ENCODE measurements at places on chromosomes 4 and X. TPM values are rescaled to one million over a fixed set of nuclear protein-coding genes. Genes with fewer than 3 reads are reported as not detected.
A peak's percentile ranks its signal among the peaks of the same experiment; 100 is the strongest.

GRCh38 chr4:22014222-22014741 lies 65.7 kb upstream of the KCNIP4 start:
- no peaks in the 10 kb centered on the region for H3K27me3 ChIP-seq
- no peak overlapping the region for H3K27ac ChIP-seq
- no peak overlapping the region for H3K4me3 ChIP-seq
- no peaks in the 10 kb centered on the region for H3K4me1 ChIP-seq
- no peaks in the 10 kb centered on the region for H3K36me3 ChIP-seq

DNA sequence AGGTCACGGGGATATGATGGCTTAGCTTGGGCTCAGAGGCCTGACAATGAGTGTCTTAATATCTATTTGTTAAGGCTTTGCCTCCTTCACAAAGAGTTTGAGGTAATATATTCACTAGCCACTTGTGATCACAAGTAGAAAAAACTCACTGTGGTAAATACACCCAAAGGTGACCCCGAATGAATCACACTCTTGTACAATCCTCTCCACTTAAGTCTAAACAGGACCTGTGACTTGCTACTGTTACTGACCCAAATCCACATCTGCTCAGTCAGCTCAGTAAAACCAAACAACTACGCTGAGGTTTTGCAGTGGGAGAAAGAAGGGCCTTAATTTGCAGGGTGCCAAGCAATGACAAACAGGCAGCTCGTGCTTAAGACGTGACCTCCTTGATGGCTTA lies 223.8 kb upstream of the MAGEC2 start:
- H3K27me3 ChIP-seq = no peaks in the 10 kb centered on the region
- no peak overlapping the region for H3K4me3 ChIP-seq
- H3K36me3 ChIP-seq = no peaks in the 10 kb centered on the region
- DNase-seq = no peak
- no peak overlapping the region for H3K27ac ChIP-seq
- H3K4me1 ChIP-seq = no peaks in the 10 kb centered on the region

DNA sequence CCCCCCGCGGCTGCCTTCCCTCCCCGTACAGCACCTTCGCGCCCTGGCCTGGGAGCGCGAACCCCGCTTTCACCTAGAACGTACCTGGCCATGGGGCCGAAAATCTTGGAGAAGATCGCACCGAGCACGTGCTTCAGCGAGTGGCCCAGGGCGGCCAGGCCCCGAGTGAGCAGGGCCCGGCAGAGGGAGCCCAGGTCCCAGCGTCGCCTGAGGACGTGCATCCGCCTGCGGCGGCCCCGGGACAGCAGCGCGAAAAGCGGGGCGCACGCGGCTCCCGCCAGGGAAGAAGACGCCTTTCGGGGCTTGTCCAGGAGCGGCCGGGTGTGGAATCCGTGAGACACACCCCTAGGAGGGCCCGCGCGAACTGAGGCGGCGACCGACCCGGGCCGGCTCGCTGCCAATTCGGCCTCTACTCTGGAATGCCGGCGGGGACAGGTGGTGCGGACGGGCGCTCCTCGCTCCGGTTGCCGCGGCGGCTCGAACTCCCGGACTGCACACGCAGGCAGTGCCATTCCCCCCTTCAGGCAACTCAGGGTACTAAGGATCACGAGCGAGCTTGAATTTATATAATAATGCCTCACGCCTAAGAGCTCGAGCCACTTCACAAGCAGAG lies at the start of gene HS6ST2:
TSS of gene HS6ST2 (minus strand) at position 539 of the 613 bp plus-strand sequence.
- peaks cover 9% of the 10 kb centered on the region for H3K4me1 ChIP-seq
- peaks cover 39% of the 10 kb centered on the region for H3K27me3 ChIP-seq
- H3K4me3 ChIP-seq = peak within 1 kb of the TSS; percentile 59
- DNase-seq = peak; percentile 12

DNA sequence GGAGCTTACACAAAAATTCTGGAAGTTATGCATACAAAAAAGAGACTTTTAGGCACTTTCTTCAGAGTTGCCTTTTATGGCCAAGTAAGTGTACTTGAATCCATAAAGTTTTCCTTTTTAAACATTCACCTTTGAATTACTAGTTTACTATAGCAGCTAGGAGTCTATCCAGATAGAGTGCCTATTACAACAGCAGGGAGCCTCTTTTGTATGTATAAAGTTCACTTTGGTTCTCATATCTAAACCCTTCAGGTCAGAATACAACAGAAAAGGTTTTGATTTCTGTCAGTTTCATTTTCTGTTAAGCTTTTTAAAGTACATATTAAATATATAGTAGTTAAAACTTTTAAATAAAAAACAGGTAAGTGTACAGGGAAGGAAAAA lies 51.4 kb upstream of the IL13RA1 start:
- no peak overlapping the region for H3K27ac ChIP-seq
- H3K4me1 ChIP-seq = peaks cover 2% of the 10 kb centered on the region
- H3K36me3 ChIP-seq = peaks cover 3% of the 10 kb centered on the region

DNA sequence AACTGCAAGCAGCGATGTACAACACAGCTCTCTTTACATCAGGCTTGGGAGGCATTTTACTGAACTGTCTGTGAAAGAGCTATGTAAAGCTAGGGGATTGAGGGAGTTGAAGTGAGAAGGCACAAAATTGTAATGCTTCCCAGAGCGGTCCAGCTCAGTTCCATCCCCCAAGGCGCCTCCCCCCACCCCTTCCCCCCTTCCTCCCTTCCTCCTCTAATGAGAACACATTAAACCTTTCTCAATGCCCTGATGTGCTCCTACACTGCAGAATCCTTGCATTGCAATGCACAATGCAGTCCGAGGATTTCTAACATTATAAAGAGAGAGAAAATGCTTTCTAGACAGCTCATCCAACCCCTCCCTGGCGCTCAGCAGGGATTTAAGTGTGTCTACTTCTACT lies 73.9 kb downstream of the CXXC4 start:
- H3K27ac ChIP-seq = no peak overlapping the region
- H3K4me3 ChIP-seq = no peak overlapping the region
- H3K27me3 ChIP-seq = no peaks in the 10 kb centered on the region
- no peaks in the 10 kb centered on the region for H3K36me3 ChIP-seq

EMCN gene
- total RNA-seq = not detected

IL21 gene
- 0.52 TPM for total RNA-seq

DNA sequence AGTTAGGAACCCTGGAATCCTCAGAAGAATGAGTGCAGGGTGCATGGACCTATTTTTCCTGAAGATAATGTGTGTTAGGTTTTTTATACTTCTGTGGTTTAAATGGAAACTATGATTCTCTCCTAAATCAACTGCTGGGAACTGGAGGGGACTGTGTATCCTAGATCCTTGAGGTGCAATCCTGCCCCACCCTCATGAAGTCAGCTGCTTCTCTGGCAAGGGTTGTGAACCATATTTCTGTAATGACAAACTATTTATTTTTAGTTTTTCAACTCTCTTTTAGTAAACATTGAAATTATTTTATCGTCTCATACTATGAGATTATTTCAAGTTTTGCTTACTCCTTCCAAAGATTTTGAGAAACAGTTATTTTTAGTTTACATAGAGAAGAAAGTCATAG lies 25.8 kb upstream of the VEGFC start:
- H3K36me3 ChIP-seq = no peaks in the 10 kb centered on the region
- no peaks in the 10 kb centered on the region for H3K4me1 ChIP-seq
- no peaks in the 10 kb centered on the region for H3K27me3 ChIP-seq
- no peak overlapping the region for H3K27ac ChIP-seq
- no peak overlapping the region for H3K4me3 ChIP-seq

PNCK gene
- 1.1 TPM for total RNA-seq

DNA sequence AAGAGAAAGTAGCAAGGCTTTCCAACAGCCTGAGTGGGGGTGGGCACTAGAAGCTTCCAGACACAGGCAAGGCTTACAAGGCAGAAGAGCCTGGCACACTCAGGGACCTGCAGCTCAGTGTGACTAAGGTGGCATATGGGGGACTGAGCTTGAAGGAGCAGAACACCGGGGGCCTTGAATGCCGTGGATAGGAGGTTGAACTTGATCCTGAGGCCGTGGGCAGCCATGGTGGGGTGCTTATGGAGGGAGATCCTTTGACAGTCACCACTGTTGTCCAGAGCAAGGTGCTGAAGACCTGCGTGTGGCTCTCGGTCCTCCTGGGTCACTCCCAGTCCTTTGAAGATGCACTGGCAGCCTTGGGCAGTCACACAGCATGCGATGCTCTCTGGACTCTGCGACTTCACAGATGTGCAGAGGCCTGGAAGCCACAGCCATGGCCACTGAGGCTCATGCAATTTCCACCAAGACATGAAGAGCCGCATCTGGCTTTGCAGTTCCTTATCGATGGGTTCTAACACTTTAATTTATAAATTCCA lies 18.3 kb downstream of the C4orf50 start:
- no peak overlapping the region for H3K27ac ChIP-seq
- no peak for DNase-seq

- no peaks in the 10 kb centered on the region for H3K36me3 ChIP-seq
- no peaks in the 10 kb centered on the region for H3K27me3 ChIP-seq
- no peak for DNase-seq
- no peak overlapping the region for H3K27ac ChIP-seq
- no peaks in the 10 kb centered on the region for H3K4me1 ChIP-seq
These were observed 91.5 kb downstream of the HTR2C start for GRCh38 chrX:114675365-114675764.

GRCh38 chr4:38290366-38290765 lies 330.2 kb downstream of the PTTG2 start:
- no peak overlapping the region for H3K27ac ChIP-seq
- no peaks in the 10 kb centered on the region for H3K27me3 ChIP-seq
- H3K36me3 ChIP-seq = peaks cover 4% of the 10 kb centered on the region
- no peak for DNase-seq
- H3K4me3 ChIP-seq = no peak overlapping the region

SSX4 gene
- total RNA-seq = not detected

DNA sequence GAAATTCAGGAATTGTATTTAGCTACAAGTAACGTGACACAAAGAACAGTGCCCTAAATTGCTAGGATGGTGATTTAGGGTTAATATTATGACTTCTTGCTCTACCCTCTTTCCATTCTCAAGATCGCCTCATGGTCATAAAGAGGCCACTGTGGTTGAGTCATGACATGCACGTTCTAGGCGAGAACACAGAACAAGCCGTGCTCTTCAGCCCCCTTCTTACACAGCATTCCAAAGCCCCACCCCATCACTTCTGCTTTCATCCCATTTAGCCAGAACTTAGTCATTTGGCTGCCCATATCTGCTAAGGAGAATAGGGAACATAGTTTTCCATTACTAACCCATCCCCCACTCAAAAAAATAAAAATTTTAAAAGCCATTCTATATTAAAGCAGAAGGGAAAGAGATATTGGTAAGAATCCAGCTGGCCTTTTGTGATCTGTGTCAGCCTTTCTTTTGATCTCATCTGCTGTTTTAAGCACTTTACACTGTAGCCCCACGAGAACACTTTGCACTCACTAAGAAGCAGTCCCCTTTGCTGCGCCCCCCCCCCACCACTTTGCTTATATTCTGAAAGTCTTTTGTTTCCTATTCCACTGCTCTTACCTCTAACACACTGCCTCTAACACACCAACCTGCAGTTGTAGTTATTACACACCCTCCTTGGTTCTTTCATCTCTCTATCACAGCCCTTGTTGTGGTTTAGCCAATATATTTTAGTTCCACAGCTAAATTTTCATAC lies 28.4 kb downstream of the NPNT start:
- H3K4me3 ChIP-seq = no peak overlapping the region
- no peaks in the 10 kb centered on the region for H3K27me3 ChIP-seq
- no peak overlapping the region for H3K27ac ChIP-seq
- H3K4me1 ChIP-seq = no peaks in the 10 kb centered on the region
- no peak for DNase-seq

ERCC6L gene
- 10.3 TPM for total RNA-seq

DNA sequence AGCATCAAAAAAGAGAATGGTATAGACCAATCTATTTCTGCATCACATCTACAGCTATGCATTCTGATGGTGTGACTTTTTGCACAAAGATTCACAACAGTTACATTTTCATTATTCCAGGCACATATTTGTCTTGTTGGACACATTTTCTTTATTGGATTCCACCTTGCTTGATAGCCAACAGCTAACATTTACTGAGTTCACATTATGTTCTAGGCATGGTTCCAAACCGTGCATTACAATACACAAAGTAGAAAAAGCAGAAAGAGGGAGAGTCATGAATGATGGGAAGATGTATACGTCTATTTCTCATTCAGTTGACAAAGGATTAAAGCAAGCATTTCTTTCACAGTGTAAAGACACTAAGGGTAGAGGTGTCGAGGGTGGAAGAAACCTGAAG lies 22.9 kb upstream of the CLGN start:
- H3K4me3 ChIP-seq = no peak overlapping the region
- no peak overlapping the region for H3K27ac ChIP-seq
- no peaks in the 10 kb centered on the region for H3K36me3 ChIP-seq
- DNase-seq = no peak
